ENCODE measurements at places on chromosomes 5 and 9.

GRCh38 chr9:131555841-131556673 lies 10.7 kb downstream of the PRRT1B start:
- no peak for DNase-seq

GRCh38 chr5:154418344-154418820 lies 27.4 kb upstream of the SAP30L start:
- DNase-seq, result no peak

DNA sequence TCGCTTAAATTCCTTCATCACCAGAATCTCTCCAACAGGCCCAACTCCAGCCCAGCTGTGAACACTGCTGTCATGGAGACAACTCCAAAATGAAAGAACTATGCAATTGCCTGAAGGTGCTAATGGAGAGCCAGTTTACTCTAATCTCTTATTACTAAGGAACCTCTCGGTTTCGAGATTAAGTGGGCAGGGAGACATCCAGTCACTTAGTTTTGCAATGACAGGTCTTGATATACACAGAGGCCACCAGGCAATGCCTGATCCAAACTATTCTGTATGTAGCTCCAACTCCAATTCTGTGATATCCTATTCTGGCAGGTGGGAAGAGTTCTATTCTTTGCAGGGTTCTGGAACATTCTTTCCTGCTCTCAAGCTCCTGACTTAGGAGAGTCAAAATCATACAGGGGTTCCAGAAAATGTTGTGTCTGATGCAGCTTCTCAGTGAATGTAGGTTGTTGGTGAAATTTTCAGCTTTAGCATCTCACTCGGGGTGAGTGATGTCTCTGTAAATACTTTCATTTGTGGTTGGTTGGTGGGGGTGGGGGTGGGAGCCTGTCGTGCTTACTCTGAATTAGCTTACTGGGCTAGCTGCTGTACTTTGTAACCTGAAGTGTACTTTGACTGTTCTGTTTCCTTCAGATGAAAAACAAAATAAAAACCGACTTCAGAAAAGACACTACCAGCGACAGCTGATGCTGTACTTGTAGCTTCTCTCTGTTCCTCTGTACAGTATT lies 170.9 kb downstream of the PALM2AKAP2 start:
- DNase-seq, result no peak

- no peak for DNase-seq
These were observed 163.6 kb upstream of the IRX2 start for GRCh38 chr5:2914981-2915484.

DNA sequence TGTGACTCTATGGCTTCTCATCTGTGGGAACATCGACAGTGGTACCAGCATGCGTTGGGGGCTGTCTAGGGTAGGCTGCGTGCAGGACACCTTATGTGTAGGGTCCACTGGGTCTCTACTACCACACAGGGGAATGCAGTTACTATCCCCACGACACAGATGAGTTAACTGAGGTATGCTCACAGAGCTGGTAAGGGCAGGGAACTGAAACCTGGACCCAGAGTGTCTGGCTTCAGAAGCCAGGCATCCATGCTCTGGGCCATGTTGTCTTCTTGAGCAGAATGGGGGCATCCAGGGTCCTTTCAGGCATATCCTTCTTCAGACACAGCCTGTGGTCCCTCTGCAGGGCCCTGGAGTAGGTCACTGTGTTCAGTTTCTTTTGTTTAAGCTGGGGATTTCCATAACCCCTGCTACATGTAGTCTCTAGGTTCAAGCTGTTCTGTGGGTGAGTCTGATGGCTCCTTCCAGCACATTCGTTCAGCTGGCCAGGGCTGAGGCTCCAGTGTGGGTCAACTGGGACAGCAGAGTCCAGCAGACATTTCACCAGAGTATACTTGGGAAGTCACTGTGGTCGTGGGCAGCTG lies 148.8 kb downstream of the GADD45G start:
- no peak for DNase-seq

GRCh38 chr9:20361656-20362570 lies 260.4 kb downstream of the MLLT3 start:
- DNase-seq, result no peak

GRCh38 chr5:145062280-145063062 lies 772.7 kb downstream of the PRELID2 start:
- DNase-seq, result no peak

DNA sequence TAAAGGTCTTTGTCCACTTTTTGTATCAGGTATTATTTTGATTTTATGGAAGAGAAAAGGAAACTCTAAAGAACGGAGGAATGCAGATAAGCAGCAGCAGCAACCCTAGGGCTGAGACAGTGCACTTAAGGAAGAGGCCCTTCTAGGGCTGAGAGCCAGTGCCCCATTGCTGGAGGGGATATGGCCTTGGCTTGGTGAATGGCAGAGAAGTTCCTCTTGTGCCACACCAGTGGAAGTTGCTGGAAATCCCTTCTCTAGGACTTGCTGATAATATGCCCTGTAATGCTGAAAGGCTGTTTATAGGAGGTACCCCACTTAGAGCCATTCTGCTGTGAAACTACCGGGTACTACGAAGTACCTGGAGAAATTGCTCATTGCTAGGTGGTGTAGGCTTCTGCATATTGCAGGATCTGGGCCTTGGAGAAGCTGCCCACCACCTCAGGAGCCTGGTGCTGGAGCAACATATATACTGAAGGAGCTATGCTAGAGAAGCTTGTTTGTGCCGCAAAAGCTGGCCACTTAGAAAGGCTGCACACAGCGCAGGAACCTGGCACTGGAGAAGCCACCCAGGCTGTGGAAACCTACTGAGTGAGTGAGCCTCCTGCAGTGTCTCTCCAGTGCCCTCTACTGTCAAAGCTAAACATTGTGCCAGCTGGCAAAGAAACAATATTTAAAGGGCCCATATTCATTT lies 9.6 kb upstream of the UBTD2 start:
- DNase-seq, result peak; percentile 27

DNA sequence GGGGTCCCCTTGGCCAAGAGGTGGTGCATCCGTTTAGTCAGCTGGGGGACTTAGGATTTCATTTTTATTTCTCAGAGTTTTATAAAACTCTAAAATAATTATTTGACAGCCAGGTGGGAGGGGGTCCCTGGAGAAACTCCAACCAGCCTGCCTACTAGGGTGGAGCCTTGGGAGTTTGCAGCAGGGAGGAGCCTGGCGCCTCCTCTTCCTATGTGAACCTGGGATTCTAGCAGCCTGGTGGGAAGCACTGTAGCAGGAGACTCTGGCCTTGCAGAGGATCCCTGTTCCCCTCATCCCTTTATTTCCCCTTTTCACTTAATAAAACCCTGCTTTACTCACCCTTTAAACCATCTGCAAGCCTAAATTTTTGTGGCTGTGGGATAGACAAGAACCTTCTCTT lies 50.8 kb downstream of the FXN start:
- DNase-seq, result no peak

GRCh38 chr5:53956196-53956595 lies 354.2 kb downstream of the ARL15 start:
- DNase-seq, result no peak

GRCh38 chr5:122773619-122774018 lies 1.3 kb upstream of the SNX2 start:
- no peak for DNase-seq

GRCh38 chr9:7756088-7756487 lies 43.5 kb downstream of the DMAC1 start:
- no peak for DNase-seq

DNA sequence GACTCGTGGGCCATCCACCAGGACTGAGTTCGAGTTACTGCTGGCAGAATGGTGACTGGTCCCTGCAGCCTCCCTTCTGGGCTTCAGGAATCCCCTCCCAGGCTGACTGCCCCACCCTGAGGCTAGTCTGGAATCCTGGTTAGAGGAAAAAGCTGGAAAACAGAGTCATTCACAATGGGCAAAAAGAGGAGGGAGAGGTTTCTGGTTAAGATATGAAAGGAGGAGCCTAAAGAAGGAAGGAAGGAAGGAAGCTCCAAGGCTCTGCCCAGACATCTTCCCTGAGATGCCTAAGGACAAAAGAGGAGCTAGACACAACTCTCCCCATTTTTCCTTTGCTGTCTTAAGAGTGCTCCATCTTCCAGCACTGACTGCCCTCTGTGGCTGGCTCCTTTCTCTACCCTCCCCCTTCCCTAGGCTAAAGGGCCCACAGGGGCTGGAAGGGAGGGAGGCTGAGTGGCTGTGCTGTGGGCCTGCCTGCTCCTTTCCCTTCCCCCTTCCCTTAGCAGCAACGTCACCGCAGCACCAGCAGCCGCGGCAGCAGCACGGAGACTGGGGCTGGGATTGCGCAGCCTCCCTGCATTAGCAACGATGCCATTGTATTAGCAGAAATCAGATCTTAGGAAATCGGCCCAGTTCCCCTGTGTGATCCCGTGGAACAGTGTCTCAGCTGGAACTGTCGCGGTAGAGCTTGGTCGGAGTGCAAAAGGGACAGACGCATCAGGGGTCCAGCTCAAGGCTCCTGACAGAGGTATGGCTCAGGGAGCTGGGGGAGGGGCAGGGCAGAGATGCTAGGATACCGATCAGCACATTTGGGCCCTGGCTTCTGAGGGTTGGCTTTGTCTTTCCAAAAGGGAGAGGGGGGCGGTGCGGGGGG lies 48.7 kb downstream of the RUSC2 start:
- no peak for DNase-seq

GRCh38 chr5:180212363-180213255 lies 3.6 kb upstream of the RASGEF1C start:
- DNase-seq, result no peak

GRCh38 chr9:72858089-72858912 lies 94.6 kb downstream of the ALDH1A1 start:
- no peak for DNase-seq

GRCh38 chr5:1565737-1566734 lies 42.3 kb upstream of the LPCAT1 start:
- no peak for DNase-seq

GRCh38 chr5:56413546-56413945 lies 180.4 kb upstream of the ANKRD55 start:
- no peak for DNase-seq

DNA sequence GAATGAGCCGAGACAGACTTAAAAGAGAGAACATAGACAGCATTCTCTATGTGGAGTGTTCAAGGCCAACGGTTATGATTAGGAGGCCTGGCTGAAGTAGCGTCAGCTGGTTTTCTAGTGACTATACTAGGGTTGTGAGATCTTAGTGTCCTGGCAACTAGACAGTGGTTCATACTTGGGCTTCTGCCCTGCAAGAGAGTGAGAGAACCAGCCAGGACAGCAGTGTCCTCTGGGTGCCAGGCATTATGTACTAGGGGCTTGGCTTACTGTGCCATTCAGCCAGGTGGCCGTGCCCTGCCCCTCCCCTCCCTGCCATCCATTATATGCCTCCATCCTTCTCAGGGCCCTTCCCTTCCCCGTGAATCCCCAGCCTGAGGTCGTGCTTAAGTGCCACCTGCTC lies 56.8 kb downstream of the TRIO start:
- DNase-seq, result no peak

- no peak for DNase-seq
These were observed 36.3 kb downstream of the SPTAN1 start for GRCh38 chr9:128588581-128589233.

DNA sequence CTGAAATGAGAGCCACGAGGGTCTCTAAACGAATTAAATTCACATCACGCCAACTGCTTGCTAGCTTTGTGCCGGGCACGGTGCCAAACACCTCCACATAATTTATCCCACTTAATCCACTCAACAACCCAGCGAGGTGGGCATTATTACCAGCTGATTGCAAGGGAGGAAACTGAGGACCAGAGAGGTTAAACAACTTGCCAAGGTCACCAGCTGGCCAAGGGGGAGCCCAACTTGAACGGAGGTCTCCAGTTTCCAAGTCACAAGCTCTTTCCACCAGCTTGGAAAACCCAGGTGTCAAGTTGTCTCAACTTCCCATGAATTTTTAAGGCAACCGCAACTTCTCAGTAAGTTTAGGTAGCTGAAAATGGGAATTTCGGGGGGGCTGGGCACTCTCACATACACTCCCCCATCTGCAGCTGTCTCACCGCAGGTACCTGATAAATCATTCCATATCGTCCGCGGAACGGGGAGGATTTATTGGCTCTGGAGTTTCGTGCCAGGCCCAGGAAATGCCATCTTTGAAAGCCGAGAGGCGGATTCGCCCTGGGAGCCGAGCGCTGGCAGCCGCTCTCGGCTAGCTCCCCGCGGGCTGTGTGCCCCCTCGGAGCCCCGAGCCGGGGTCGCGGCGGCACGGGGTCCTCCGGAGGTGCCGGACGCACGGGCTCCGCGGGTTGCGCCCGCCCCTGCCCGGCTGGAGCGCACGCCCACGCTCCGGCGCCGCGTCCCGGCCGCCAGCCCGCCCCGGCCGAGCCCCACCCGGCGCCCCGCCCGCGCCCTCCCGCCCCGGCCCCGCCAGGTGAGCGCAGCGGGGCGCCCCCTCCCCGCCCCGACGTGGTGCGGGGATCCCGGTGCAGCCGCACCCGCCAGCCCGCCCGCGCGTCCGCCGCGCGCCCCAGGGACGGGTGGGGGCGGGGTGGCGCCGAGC lies 617 bp downstream of the PTPN3 start:
- no peak for DNase-seq

DNA sequence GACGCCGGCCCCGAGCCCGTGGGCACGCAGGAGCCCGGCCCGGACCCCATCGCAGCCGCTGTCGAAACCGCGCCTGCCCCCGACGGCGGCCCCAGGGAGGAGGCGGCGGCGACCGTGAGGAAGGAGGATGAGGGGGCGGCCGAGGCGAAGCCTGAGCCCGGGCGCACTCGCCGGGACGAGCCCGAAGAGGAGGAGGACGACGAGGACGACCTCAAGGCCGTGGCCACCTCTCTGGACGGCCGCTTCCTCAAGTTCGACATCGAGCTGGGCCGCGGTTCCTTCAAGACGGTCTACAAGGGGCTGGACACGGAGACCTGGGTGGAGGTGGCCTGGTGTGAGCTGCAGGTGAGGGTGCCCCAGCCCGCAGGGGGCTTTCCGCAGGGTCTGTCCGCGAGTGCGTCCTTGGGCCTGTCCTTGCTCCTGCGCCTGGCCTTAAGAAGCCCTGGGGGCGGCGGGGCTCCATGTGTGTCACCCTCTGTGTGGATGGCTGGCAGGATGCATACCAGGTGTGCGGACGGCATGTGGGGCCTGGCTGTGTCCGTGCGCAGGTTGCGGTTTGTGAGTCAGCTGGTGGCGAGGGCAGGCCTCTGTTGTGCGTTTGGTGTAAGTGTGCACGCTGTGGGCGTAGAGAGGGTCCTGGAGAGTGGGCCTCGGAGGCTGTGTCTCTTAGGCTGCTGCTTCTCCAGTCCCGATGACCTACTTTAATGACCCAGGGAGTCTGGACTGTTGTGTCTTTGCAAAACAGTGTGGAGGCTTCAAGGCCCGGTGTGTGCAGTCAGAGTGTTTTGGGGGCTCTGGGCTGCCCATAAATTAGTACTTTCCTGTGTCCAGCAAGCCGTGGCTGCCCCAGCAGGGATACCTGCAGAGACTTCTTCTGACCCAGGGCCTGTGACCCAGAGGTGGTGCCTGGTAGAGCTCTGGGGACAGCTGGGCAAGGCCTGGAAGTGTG lies 1.6 kb downstream of the WNK2 start:
- DNase-seq, result no peak

DNA sequence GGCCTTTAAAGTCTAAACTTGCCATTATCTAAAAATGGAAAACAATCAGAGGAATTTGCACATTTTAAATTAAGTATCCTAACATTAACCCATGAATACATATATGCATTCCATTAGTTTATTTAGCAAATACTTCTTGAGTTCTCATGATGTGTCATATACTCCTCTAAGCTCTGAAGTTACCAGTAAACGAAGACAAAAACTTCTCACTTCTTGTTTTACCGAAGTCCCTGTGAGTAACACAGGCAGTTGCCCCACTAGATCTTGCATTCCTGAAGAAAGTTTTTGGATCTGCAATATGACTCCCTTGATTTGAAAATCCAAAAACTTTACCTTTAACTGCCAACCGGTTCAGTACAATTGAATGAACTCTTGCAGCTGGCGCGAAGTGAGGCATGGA lies 439.0 kb upstream of the MPDZ start:
- no peak for DNase-seq

Data from effector memory CD4-positive, alpha-beta T cell (primary cell).